Epithelial cell of proximal tubule (primary cell): ENCODE measurements at places on chromosomes 4 and X. TPM values are rescaled to one million over a fixed set of nuclear protein-coding genes. Genes with fewer than 3 reads are reported as not detected.

Gene TEX13B
- not detected in 2 replicates for total RNA-seq

Gene SHISA3
- 3.0 and 3.6 TPM in 2 replicates for total RNA-seq

Gene SH3BP2
- total RNA-seq: 32.3 and 53.3 TPM in 2 replicates

Gene MAP7D2
- 1.4 and 2.2 TPM in 2 replicates for total RNA-seq

Gene MANBA
- 8.1 and 9.1 TPM in 2 replicates for total RNA-seq

Gene CYSLTR1
- 0.07 TPM in 1 of 2 replicates, not detected in the other for total RNA-seq

Gene GPR143
- total RNA-seq: 16.6 and 17.4 TPM in 2 replicates

Gene SYP
- total RNA-seq: 0.17 and 0.29 TPM in 2 replicates

Gene ZFX
- total RNA-seq: 10.8 and 25.1 TPM in 2 replicates

Gene PHKA1
- 5.5 and 8.6 TPM in 2 replicates for total RNA-seq

Gene EDA
- 0.80 and 1.6 TPM in 2 replicates for total RNA-seq

Gene TNIP3
- 0.07 and 0.46 TPM in 2 replicates for total RNA-seq

Gene TMEM47
- total RNA-seq: 8.2 and 11.9 TPM in 2 replicates

Gene ELMOD2
- 15.8 and 44.7 TPM in 2 replicates for total RNA-seq

Gene FRMPD4
- 0.06 and 0.07 TPM in 2 replicates for total RNA-seq

Gene UGT2B10
- not detected in 2 replicates for total RNA-seq

Gene PCYT1B
- total RNA-seq: 0.12 and 3.5 TPM in 2 replicates

Gene AADAT
- 12.5 and 17.4 TPM in 2 replicates for total RNA-seq

Gene STARD8
- total RNA-seq: 7.7 and 9.5 TPM in 2 replicates

Gene PROM1
- 41.9 and 69.6 TPM in 2 replicates for total RNA-seq

Gene MGST2
- 56.7 and 66.3 TPM in 2 replicates for total RNA-seq

Gene MSANTD1
- 0.14 TPM in 1 of 2 replicates, not detected in the other for total RNA-seq

Gene CXorf49
- total RNA-seq: 15.4 and 70.9 TPM in 2 replicates

Gene SPARCL1
- total RNA-seq: not detected in 2 replicates

Gene UGT2A1
- total RNA-seq: not detected in 2 replicates

Gene SORCS2
- 0.22 and 0.29 TPM in 2 replicates for total RNA-seq

Gene NFKB1
- 26.2 and 35.1 TPM in 2 replicates for total RNA-seq

Gene CYLC1
- not detected in 2 replicates for total RNA-seq

Gene EREG
- 3.1 and 16.0 TPM in 2 replicates for total RNA-seq

Gene ADD1
- 153 and 222 TPM in 2 replicates for total RNA-seq

Gene KIT
- total RNA-seq: 0.12 and 0.22 TPM in 2 replicates

Gene DCAF12L2
- 0.06 and 2.2 TPM in 2 replicates for total RNA-seq
